ENCODE measurements at places on chromosomes 4 and X. TPM values are rescaled to one million over a fixed set of nuclear protein-coding genes. Genes with fewer than 3 reads are reported as not detected.
A peak's percentile ranks its signal among the peaks of the same experiment; 100 is the strongest.

RPA4 gene
- 0.07 TPM for polyA plus RNA-seq

GALNT7 gene
- polyA plus RNA-seq = 4.1 TPM

GRCh38 chrX:1249101-1249887, 19.3 kb upstream of the CSF2RA start:
- DNase-seq = peak; percentile 64

C1QTNF7 gene
- 0.84 TPM for polyA plus RNA-seq

DNA sequence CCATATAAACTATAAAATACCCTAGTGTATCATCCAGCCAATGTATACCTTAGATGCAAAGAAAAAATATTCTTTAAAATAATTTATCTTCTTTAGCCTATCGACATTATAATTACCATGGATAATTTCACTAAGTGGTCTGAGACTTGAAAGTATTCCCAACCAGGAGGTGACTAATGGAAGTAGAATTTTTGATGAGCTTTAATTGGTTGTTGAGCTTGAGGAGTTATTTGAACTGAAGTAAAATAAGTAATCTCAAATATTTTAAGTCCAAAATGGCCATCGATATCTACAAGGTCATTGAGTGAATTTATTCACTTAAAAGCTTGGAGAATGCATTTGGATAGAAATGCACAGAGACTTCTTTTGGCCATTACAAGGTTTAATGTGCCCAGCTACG, 436.2 kb downstream of the TLL1 start:
- no peak for DNase-seq

AMTN gene
- not detected for polyA plus RNA-seq

SMR3B gene
- not detected for polyA plus RNA-seq

GRCh38 chr4:24024157-24024556, 134.3 kb upstream of the PPARGC1A start:
- no peak for DNase-seq

GRCh38 chrX:130680164-130681035, 222.6 kb downstream of the ENOX2 start:
- DNase-seq = no peak

SMIM31 gene
- polyA plus RNA-seq = not detected

DNA sequence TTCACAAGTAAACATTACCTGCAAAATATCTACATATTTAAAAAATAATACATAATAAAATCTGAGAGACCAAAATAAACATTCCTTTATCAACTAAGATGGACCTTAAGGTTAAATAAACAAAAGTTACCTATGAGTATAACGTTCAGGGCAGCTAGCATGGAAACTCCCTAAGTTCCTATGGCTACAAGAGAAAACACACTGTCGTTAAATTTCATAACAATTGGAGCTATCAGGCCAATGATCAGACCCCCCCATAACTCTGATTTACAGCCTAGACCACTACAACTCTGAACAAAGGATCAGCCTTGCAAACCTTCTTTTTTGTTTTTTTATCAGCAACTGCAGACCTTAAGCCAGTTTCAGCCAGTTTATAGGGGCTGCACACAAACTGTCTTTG, 1418.4 kb downstream of the PCDH18 start:
- no peak for DNase-seq

DNA sequence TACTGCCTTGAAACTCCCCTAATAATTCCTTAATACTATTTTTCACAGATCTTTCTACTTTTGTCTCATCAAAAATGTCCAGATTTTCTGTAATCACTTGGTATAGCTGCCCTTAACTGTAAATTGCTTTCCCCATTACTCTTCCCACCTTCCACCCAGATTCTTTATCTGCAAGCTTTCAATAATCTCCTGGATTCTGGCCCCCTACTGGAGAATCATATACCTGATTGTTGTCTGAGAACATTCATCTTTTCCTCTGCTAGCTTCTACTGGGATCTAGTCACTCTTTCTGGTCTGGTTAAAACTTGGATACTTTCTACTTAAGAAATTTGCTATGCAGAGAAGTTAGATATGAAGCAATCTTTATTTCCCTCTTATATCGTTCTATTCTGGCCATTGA, 552.6 kb downstream of the PCDH19 start:
- no peak for DNase-seq

DNA sequence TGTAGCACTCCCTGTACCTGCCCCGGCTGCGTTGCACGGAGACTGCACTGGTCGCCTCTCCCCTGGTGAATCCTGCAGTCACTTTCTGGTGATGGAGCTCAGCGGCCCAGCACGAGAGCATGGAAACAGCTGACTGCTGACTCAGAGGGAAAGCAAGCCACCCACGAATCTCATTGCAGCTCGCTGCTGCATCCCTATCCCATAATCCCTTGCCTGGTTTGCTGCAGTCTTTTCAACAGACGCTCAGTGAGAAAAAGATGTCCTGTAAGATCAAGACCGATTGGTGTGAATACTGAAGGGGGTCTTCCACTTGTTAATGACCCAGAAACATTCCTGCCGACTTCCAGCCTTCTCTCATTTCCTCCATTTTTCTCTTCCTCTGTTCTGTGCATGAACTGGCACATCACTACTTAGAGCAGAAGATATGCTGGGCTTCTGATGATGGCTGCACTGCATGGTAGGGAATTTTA, 52.9 kb downstream of the TRIM2 start:
- DNase-seq = no peak

GRCh38 chr4:40046311-40046980, 10.2 kb upstream of the N4BP2 start:
- DNase-seq = no peak

UGT2B11 gene
- not detected for polyA plus RNA-seq

CT45A5 gene
- not detected for polyA plus RNA-seq

DNA sequence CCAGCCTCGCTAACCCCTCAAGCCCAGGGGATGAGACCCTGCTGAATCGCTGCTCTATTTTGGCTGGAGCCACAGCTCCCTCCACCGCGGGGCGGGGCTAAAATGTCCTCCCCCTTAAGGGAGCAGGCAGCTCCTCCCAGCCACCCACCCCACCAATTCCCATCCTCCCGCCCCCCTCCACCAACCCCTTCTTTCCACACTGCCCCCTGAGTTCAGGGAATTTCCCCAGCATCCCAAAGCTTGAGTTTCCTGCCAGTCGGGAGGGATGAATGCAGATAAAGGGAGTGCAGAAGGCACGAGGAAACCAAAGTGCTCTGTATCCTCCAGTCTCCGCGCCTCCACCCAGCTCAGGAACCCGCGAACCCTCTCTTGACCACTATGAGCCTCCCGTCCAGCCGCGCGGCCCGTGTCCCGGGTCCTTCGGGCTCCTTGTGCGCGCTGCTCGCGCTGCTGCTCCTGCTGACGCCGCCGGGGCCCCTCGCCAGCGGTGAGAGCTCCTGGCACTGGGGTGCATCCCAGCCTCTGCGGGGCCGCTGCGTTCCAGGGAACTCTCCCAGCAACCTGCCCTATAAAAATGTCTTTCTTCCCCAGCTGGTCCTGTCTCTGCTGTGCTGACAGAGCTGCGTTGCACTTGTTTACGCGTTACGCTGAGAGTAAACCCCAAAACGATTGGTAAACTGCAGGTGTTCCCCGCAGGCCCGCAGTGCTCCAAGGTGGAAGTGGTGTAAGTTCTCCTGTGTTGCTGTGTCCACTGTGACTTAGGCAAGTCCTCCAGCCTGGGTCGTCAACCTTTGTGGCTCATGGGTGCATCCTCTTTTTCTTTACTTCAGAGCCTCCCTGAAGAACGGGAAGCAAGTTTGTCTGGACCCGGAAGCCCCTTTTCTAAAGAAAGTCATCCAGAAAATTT, at the start of gene CXCL6:
Gene CXCL6 (plus strand): TSS at position 306 of the 907 bp plus-strand sequence. CDS start 73 bp downstream, at position 379.
- DNase-seq = peak; percentile 75

Measured in heart left ventricle (tissue), 16 donors.